ENCODE measurements at places on chromosomes 5 and 9.

DNA sequence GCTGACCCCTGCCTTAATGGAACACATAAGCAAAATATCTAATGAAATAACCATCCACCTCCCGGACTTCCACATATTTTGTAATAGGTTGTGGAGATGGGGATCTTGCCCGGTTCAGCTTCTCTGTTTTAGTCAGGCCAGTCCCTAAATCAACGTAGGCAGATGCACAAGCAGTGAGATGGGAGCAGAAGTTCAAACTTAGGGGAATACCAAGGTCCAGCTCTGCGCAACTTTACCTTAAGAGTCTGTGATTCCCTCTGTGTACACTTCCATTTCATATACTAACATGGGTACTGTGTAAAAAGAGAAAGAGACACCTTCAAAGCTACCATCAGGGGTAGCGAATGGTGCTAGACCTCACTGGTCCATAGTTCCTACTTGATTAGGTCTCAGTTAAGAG is 110.9 kb downstream of the NTRK2 start:
- DNase-seq: no peak

- DNase-seq: no peak
These were observed 47.5 kb downstream of the SAXO1 start for GRCh38 chr9:18985464-18985951.

GRCh38 chr5:115402822-115403577 is 106.5 kb upstream of the CCDC112 start:
- no peak for DNase-seq

DNA sequence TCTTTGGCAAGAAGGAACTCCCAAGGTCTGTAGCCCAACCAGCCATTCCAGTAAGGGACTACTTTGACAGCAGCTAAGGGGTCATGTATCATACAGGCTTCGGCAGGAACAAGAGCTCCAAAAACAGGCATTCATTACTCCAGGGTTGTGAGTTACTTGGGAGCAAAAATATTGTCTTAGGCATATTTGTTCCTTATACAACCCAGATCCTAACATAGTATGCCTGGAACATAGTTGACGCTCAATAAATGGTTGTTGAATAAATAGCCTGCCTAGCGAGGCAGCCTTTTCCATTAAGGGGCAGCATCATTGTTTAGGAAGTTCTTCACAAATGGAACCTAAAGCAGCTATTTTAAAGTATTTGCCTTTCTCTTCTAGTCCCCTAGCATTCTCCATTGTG is 35.8 kb upstream of the FER start:
- DNase-seq: no peak

- no peak for DNase-seq
These were observed 80.4 kb downstream of the KDM4C start for GRCh38 chr9:6838158-6838557.

- DNase-seq: no peak
These were observed 484.9 kb downstream of the BNC2 start for GRCh38 chr9:16385590-16385989.

GRCh38 chr5:98827161-98827560 is 53.7 kb downstream of the RGMB start:
- DNase-seq: peak; percentile 2

GRCh38 chr9:79268806-79269205 is 303.0 kb upstream of the TLE4 start:
- DNase-seq: no peak

DNA sequence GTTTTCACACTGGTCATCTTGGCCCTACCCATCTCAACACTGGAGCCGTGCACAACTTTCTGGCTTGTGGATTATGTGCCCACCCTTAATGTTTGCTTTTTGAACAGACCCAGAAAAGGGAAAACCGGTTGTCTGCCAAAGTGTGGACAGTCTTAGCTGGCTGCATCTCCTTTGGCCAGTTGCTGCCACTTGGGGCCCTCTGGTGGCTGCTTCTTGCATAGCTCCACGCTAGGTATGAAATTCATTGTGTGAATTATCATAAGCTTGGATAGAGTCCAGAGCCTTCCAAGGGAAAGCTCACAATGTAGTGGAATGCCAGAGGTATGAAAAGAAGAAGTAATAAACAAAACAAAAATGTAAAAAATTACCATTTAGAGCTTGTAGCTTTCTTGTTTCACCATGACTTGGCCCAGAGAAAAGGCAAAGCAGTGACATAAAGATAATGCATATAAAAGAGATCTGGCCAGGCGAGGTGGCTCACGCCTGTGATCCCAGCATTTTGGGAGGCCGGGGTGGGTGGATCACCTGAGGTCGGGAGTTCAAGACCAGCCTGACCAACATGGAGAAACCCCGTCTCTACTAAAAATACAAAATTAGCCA is 12.5 kb upstream of the SLC36A3 start:
- peak; percentile 13 for DNase-seq

- no peak for DNase-seq
These were observed 184.9 kb upstream of the OTULINL start for GRCh38 chr5:14396737-14397136.

- no peak for DNase-seq
These were observed 114.6 kb upstream of the SPOCK1 start for GRCh38 chr5:137613554-137614265.

- DNase-seq: no peak
These were observed 86.0 kb downstream of the UHRF2 start for GRCh38 chr9:6498982-6499381.

GRCh38 chr9:124439086-124439485 is 11.2 kb upstream of the ADGRD2 start:
- DNase-seq: no peak

- no peak for DNase-seq
These were observed 161.4 kb upstream of the GAS1 start for GRCh38 chr9:87108661-87109060.

Measured in NCI-H774 (cell line).